ENCODE measurements at places on chromosomes 6 and 20.

GRCh38 chr20:20731945-20732296, 19.5 kb upstream of the RALGAPA2 start:
- DNase-seq: peak; percentile 33

GRCh38 chr6:98539741-98540140, 294.6 kb upstream of the POU3F2 start:
- no peak for DNase-seq

- DNase-seq: peak; percentile 22
Observed at GRCh38 chr6:126625019-126625418, 285.1 kb downstream of the CENPW start.

- DNase-seq: no peak
Observed at GRCh38 chr6:108734271-108734922, 113.8 kb upstream of the ARMC2 start.

DNA sequence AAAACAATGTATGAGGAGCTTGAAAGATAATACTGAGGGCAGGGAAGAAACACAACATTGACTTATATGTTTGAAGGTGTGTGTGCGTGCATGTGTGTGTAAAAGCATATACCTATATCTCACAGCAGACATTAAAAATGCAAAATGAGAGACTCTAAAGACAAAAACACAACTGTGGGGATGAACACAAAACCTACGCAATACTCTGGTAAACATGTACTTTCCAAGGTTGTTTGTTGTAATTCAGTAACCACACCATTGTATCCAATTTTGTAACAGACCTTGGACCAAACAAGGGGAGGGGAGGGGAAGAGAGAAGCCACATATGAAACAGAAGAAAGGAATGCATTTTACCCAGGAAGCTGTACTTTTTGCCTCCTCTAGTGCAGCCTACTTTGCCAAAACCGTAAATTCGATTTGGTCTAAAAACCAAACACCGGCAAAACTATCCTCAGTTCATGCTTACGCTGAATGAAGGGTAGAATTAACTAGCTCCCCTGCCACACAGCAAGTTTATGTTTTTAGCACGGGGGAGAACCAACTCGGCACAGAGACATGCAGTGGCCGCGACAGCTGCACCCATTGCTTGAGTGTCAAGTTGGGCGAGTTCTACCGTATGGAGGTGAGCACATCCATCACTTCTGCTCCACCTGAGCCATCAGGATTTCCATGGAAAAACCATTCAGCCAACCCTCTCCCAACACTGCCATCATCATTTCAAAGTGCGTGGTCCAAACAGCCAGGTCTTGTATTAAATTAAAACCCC, 50.0 kb downstream of the CNKSR3 start:
- peak; percentile 82 for DNase-seq

DNA sequence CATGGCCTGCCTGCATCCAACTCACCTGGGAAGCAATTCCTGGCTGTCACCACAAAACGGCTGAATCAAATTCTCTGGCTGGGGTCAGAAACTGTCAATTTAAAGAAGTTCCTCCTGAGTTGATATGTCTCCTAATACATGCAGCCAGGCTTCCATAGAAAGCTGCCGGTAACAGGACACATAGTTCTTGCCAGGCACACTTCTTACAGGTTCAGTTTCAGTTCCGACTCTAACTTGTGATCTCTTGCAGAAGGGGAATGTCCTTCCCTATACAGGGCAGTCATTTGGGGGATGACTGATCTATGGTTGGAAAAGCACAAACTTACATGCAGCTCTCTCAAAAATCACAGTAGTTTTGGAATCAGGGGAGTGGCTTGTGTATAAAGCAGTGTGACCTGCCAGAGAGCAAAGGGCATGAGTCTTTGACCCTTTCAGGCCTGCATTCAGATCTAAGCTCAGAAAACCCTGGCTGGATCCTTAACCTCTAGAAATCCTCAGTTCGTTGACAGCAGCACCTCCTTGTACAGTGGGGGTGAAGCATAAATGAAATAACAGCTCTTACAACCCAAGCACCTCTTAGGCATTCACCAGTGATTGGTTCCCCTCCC, 195.6 kb downstream of the SCP2D1 start:
- no peak for DNase-seq

- no peak for DNase-seq
Observed at GRCh38 chr20:63941282-63942081, 14.7 kb downstream of the UCKL1 start.

DNA sequence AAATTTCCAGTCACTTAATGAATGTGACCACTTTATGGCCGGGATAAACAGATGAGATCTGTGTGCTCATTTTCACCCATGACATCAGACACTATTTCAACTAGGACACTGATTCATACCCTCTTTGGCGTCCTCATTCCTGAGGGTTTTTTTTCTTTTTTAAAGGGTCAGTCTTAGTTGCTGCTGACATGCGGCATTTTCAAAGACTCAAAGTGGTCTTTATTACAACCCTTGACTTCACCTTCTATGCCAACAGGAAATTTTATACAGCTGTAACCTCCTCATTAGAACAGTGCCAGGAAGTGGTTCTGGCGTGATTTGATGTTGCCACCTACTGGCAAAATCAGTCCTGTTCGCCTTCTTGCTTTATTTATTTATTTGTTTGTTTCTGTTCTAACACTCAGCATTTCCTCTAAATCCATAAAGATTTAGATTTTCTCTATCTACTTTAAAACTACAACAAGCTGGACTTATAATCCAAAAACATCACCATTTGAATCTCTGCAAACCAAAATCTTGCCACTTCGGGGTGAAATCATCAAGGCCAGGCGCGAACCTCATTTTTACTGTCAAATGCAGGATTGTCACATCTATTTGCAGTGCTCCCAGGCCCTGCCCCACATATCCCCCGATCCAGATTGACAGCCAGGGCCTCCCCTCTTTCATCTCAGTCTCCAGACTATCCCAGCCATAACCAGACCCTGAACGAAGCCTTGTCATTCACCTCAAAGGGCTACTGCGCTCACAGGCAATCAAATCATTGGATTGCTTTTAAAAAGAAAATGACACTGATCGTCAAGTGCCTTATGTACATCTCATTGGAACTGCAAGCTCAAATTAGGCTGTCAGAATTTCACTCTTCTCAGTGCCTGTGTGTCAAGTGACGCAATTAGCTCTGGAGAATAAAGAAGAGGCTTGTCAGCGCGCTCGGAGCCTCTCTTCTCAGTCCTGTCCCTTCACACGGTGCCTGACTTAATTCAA, 77.5 kb downstream of the C6orf118 start:
- no peak for DNase-seq

- DNase-seq: no peak
Observed at GRCh38 chr6:17349427-17349826, 44.0 kb upstream of the CAP2 start.

DNA sequence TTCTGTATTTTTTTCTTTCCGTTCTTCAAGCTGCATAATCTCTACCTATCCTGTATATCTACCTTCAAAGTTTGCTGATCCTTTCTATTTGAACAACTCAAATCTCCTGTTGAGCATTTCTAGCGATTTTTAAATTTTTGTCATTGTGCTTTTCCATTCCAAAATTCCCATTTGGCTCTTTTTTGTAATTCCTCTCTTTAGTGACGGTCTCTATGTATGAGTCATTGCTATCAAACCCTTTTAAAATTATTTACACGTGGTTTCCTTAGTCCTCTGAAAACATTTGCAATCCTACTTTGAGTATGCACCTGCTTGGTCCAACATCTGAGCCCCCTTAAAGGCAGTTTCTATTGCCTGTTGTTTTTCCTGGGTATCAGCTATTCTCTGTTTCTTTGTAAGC, 100.5 kb upstream of the FOXC1 start:
- no peak for DNase-seq

DNA sequence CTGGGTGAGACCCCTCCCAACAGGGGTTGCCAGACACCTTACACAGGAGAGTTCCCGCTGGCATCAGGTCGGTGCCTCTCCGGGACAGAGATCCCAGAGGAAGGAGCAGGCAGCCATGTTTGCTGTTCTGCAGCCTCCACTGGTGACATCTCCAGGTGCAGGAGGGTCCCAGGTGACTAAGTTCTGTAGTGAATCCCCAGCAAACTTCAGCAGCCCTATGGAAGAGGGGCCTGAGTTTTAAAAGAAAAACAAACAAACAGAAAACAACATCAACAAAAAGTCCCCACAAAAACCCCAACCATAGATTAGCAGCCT, 515.1 kb downstream of the FRK start:
- no peak for DNase-seq

- peak; percentile 42 for DNase-seq
Observed at GRCh38 chr6:4615891-4616290, 160.3 kb upstream of the CDYL start.
